ENCODE measurements at places on chromosomes 2 and 18.

GRCh38 chr2:120856421-120856862 is 120.8 kb downstream of the GLI2 start:
- DNase-seq, result no peak

DNA sequence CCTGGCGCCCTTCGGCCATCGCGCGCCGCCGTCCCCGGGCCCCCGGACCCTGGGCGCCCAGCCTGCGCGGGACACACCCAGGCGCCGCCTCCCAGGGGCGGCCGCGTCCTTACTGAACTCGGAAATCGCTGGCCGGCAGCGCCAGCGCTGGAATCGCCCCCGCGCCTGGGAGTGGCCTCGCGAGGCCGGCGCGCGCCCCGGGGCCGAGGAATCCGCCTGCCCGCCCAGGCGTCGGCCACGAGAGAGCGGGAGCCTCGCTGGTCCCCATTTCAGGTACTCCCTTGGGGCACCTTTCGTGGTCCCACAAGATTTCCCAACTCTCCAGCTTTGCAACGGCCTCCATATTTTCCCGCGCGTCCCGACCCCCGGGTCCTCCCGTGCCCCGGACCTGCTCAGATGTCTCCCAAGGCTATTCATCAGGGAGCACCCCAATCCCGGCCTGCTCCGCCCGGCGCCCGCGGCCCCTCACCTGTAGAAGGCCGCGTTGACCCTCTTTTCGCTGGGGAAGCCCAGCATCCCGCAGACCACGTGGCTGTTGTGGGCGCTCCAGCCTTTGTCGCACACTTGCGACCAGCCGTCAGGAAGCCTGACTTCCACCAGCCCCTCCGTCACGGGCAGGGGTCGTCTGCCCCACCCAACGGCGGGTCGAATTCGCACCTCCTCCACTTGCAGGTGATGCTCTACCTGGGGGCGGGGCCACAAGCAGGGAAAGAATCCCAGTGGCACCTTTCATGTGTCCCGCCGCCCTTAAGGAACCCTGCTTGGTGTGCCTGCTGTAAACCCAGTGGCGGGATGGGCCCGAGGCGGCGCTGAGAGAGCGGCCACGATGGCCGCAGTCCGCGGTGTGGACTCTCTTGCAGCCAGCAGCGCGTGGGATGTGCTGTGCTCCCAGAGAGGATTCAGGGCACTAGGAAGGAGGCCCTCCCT is 4.6 kb downstream of the LOXL3 start:
- DNase-seq, result no peak

DNA sequence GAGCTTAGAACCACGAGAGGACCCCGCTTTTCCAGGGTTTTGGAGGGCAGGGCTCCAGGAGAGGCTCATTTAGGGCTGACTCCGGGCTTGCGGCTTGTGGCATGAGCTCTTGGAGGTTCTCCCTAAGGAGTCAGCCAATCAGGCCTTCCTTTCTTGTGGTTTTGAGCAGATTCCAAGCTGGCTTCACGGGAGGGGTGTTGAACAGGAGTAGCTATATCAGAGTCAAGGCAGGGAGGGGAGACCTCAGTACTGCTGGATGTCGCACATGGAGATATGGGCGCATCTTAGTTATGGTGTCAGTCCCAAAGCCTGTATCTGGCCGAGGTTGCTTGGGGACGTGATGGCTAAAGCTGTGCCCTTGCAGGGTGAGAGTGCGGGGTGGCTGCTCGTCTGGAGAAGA is 98.6 kb downstream of the AGAP1 start:
- DNase-seq, result no peak

- DNase-seq, result peak; percentile 18
Measured at GRCh38 chr2:24822049-24822706, 29.0 kb downstream of the CENPO start.

DNA sequence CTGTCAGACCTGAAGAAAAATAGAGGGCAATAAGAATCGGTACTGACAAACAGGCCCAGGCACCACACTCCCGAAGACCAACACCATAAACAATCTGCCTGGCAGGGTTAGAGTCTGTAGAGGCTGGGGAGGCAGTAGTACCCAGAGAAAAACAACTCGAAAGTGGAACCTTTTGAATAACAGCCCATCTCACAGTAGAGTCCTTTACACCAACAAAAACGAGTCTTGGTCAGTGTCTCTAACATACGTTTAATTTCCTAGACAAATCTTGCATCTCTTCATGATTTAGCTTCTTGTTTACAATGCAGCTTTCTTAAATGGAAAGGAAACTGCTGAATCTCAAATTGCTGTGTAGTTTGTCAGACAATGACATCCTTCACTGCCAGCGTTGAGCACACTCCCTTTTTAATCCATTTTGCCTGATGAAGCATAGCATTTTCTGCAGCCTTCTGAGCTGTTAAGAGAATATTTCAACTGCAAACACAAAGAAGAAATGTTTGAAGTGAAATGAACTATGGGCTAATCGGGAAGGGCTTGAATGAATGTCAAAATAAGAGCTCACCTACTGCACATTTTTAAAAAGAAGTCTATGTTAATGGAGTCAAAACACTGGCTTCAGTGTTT is 73.1 kb upstream of the DSG1 start:
- DNase-seq, result no peak

GRCh38 chr2:19809206-19809605 is 92.6 kb downstream of the TTC32 start:
- no peak for DNase-seq

- DNase-seq, result no peak
Measured at GRCh38 chr2:42639340-42640077, 71.1 kb downstream of the MTA3 start.

Measured in DMS153 (cell line).